ENCODE measurements at places on chromosomes 13 and 19.

GRCh38 chr19:28228854-28229253, 984.1 kb downstream of the UQCRFS1 start:
- DNase-seq, result no peak

DNA sequence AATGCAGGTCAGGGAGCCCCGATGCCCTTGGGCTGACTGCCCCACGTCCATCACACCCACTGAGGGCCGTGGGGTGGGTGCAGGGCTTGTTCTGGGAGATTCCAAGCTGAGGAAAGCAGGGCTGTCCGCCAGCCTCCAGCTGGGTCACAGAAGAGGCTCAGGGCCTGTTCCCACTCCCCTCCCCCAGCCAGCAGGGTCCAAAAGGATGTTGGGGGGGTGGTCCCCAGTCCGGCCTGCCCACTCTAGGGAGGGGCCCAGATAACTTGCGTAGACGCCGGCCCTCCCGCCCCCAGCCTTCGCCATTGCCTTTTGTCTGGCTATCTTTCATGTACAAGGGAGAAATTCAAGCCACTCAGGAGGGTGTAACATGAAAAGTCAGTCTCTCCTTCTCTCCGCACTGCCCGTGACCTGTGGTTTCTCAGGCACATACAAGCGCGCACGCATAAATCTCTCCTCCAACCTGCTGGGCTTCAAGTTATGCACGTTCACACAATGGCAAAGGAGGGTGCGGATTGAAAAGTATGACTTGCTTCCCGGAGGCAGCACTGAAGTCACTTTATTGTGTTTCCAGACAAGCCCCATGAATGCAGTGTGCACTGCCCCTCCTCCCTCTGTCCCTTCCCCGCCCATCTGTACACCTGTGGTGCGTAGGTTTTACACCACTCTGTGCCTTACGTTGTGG, 20.2 kb downstream of the CARM1 start:
- DNase-seq, result no peak

DNA sequence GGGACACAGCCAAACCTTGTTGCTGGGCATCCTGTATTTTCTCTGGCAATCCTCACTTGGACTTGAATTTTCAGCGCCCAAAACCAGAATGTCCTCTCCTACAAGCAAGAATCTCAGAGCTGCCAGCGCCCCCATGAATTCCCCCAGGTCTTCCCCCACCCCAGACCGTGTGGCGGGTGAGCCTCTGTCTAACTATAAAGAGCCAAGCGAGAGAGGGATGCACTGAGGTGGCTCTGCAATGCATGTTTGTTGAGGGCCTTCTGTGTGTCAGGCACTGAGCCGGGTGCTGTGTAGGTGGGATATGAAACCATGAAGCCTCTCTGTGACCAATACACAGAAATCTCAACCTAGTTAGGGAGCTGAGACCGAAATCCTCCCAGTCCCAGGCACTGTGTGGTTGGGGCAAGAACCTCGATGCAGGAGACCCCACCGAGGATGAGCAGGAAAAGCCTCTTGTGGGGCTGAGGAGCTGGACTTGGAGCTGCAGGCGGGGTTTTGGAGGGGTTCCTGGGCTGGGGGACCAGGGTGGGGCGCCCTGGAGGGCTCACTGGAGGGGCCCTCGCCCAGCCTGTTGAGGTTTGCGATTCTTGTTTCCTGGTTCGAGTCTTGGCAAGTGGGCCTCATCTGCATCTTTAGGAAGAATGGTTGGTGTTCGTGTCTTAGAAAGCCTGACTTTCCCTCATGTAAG, 12.4 kb upstream of the PROZ start:
- DNase-seq, result no peak

DNA sequence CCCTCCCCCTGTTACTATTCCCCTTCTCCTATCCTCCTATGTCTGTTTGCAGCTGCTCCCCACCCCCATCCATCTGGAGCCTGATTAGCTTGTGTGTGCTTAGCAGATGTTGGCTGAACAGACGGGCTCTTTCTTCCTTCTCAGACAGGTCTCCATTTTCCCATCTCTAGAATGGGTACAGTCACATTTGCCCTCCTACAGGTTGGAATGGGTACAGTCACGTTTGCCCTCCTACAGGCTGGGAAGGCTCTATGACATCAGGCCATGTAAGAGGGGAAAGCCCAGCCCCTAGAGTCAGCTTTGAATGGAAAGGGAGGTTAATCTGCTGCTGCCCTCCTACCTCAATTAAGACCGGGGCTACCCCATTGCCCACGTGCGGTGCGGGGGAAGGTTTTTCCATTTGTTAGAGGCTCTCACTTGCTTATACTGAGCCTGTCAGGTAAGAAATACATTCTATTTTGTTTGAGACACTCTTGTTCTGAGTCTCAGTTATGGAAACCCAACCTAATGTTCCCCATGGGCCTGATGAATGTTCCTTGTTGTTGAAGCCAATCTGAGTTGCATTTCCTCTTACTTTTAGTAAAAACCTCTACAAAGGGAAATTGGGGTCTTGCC, 2.2 kb upstream of the CLEC17A start:
- DNase-seq, result no peak

GRCh38 chr13:32320528-32320927, 5.2 kb downstream of the BRCA2 start:
- no peak for DNase-seq

GRCh38 chr13:27296496-27296895, 25.9 kb downstream of the RASL11A start:
- DNase-seq, result no peak

DNA sequence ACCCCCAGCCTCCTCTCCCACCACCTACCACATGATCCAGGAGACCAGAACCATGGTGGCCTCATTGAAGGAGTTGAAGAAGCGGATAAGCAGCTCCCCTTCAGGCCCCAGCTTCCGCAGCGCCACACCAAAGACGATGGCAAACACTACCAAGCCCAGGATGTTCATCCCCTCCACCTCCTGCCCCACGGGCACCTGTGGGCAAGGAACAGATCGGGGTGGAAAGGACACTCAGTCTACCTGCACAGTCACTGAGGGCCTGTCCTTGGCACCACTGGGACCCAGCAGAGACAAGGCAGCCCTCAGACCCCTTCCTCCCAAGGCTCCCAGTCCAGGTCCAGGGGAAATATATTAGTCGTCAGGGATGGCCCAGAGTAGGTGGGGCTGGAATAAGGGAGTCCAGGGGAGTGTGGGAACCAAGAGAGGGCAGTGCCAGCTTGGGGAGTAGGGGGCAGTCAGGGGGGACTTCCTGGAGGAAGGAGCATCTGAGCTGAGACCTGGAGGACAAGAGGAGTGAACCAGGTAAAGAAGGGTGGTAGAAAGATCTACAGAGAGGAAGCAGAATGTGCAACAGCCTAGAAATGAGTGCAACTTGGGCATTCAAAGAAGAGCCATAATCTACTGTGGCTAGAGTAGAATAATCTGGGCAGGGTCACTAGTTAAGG, 5.9 kb downstream of the SLC1A5 start:
- no peak for DNase-seq

Measured in activated naive CD4-positive, alpha-beta T cell treated with anti-CD3 and anti-CD28 coated beads, Interleukin-2, amount 50 U/mL, for 72 hours (primary cell).